DND-41 (cell line): ENCODE measurements at places on chromosomes 5 and 9.

DNA sequence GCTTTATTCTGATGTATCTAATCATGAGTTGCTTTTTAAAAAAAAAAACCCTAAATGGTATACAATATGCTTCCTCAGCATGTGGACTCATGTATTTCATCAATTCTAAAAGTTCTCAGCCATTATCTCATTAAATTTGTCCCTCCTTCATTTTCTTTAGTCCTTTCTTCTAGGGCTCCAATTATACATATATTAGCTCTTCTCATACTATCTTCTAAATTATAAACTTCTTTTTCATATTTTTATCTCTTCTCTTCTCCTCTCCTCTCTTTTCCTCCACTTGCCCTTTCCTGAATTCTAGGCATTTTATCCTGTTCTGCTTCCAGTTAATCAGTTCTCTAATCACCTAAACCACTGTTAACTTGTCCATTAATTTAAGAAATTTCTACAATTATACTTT, 55.0 kb upstream of the IL33 start:
- no peak for DNase-seq

GRCh38 chr5:73459366-73459765, 10.8 kb upstream of the FOXD1 start:
- DNase-seq, result no peak

DNA sequence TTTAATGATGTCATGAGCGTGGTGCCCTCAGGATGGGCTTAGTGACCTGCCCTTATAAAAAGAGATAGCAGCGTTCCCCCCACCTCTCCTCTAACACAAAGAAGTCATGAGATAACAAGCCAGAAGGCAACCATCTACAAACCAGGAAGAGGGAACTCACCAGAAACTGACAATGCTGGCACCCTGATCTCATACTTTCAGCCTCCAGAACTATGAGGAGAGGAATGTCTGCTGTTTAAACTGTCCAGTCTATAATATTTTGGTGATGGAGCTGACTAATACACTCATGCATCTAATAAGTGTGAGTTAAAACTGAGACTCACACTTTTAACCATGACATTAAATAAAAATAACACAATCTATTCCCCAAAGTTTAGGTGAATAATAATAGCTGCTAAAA, 156.1 kb upstream of the SPEF2 start:
- no peak for DNase-seq

DNA sequence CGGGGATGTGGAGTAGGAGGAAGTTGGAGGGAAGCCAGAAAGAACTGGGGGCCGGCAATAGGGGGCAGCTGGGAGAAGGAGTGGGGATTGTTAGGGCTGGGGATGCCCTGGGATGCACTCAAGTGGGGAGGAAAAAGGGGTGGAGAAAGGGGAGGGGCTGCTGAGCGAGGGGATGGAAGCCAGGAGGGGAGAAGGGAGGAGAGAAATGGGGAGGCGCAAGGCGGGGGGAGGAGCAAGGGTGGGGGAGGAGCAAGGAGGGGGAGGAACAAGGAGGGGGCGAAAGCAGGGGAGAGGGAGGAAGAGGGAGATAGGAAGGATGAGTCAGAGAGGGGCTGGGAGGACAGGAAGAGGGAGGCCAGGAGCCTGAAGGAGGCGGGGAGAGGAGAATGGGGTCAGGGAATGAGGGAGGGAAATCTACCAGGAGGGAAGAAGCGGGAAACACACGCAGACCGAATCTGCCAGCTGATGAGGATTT, 1.6 kb downstream of the IRX4 start:
- DNase-seq, result peak; percentile 12
